Ascending aorta (tissue), 2 donors: ENCODE measurements at places on chromosomes 16 and 17.

DNA sequence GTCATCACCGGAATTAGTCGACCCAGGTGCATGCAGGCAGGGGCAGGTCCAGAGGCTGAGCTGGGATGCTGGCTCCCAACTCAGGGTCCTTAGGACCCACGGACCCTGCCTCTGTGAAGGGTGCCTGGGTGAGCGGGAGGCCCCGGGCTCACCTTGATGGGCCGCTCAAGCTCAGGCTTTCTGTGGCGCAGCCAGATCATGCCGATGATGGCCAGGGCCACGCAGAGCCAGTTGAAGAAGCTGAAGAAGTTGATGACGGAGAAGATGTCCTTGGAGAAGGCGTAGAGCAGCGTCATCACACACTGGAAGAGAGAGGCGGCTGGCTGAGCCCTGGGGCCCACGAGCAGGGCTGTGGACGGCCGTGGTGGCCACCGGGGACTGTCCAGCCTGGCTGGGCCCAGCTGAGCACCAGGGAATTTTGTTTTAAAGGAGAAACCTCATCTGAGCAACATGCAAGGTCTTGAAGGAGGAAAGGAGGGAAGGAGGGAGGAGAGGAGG is 32.9 kb downstream of the SLC7A5 start:
- no peaks in the 10 kb centered on the region for H3K27me3 ChIP-seq
- H3K36me3 ChIP-seq = no peaks in the 10 kb centered on the region
- H3K27ac ChIP-seq = no peak overlapping the region
- DNase-seq = no peak
- no peaks in the 10 kb centered on the region for H3K4me1 ChIP-seq

- peaks cover 5% of the 10 kb centered on the region for H3K36me3 ChIP-seq
- H3K4me1 ChIP-seq = peaks cover 18% of the 10 kb centered on the region
- no peak overlapping the region for H3K4me3 ChIP-seq
- H3K27ac ChIP-seq = no peak overlapping the region
- DNase-seq = no peak
- H3K27me3 ChIP-seq = no peaks in the 10 kb centered on the region
Observed at GRCh38 chr17:3923466-3924190, 7.4 kb upstream of the P2RX1 start.

GRCh38 chr17:48646183-48647102 is 20.3 kb upstream of the HOXB9 start:
- DNase-seq = no peak
- peaks cover 27% of the 10 kb centered on the region for H3K27me3 ChIP-seq
- H3K4me1 ChIP-seq = peaks cover 3% of the 10 kb centered on the region

DNA sequence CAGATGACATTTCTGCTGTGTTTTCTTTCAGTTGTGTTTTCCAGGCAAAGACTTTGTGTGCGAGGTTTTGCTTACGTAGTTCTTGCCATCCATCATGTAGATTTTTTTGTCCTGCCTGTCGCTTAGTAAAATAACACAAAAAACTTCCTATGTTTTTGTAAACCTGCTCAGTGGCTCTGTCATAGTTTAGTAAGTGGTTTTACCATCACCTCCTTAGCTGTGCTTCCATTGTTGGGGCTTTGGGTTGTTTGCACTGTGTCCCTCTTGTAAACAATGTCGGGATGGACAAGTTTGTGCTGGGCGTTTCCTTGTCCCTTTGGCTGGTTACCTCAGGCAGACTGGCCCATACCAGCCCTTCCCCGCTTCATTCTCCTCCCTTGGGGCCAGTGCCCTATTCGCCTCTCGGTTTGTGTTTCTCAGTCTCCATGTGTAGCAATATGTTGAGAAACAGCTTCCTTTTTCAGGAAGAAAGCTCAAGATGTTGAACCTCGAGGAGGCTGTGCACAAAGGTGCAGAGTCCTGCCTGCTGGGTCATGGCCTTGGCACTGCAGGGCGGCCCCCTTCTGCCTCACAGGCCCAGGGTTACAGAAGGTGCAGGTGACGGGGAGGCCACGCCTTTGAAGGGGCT is 74.6 kb downstream of the KSR1 start:
- no peaks in the 10 kb centered on the region for H3K27me3 ChIP-seq
- peak; percentile 23 for DNase-seq
- H3K4me3 ChIP-seq = no peak overlapping the region
- no peaks in the 10 kb centered on the region for H3K36me3 ChIP-seq
- peaks cover 20% of the 10 kb centered on the region for H3K4me1 ChIP-seq

GRCh38 chr16:14198572-14198971 is 127.5 kb downstream of the MRTFB start:
- no peak for DNase-seq
- no peaks in the 10 kb centered on the region for H3K27me3 ChIP-seq
- H3K4me1 ChIP-seq = no peaks in the 10 kb centered on the region
- no peak overlapping the region for H3K27ac ChIP-seq
- no peaks in the 10 kb centered on the region for H3K36me3 ChIP-seq

DNA sequence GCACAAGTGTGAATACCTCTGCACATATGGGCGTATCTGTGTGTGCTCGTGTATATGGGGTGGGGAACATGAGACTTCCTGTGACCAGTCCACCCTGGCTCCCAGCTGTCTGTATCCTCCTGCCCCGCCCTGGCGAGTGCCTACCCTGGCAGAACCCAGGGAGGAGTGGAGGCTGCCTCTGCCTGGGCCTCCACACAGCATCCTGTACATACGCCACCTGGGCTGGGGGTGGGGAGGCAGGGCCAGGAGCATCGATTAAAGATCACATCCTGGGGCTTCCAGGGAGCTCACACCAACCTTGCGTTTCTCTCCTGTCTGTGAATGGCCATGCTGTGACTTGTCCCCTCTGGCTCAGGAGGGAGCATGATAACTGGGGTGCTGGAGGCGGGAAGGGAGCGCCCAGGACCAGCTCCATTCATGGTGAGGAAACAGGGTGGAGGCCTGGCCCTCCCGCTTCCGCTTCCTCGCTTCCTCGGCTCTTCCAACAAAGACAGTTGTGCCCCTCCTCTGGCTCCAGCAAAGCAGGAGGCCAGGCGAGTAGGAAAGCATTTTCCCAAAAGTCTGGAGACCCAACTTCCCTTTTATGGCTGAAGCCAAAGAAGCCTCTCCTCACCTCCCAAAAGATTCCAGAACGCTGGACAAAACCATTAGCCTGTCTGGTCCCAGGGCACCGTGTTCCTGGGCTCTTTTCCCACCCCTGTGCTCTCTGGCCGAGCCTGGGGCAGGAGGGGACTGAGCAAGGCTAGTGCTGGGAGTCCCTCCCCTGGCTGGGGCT is 22.9 kb downstream of the ADAM11 start:
- no peak for DNase-seq
- no peak overlapping the region for H3K4me3 ChIP-seq
- no peaks in the 10 kb centered on the region for H3K36me3 ChIP-seq
- H3K27me3 ChIP-seq = no peaks in the 10 kb centered on the region
- H3K27ac ChIP-seq = peak overlapping the region; percentile 50

DNA sequence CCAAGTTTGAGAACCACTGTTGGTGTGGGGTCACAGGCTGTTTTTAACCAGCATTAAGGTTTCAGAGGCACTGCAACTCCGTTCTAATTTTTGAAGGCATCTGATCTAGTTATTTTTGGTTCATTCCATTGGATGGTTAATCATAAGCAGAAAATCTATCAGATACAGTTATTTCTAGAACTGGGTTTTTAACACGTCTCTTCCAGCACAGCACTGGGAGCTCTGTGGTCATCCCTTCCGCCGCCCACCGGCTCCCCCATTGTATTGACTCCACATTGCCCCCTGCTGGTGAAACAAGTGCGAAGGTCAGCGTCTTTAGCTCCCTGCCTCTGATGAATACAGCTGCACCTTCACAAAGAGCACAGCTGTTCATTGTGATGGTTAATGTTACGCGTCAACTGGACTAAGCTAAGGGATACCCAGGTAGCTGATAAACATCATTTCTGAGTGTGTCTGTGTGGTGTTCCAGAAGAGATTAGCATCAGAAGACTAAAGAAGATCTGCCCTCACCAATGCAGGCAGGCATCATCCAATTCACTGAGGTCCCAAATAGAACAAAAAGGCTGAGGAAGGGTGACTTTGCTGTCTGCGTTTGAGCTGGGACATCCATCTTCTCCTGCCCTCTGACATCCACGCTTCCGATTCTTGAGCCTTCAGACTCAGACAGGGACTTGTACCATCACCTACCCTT is 8.5 kb downstream of the CCL18 start:
- no peaks in the 10 kb centered on the region for H3K36me3 ChIP-seq
- no peak overlapping the region for H3K4me3 ChIP-seq
- no peak overlapping the region for H3K27ac ChIP-seq
- no peak for DNase-seq

DNA sequence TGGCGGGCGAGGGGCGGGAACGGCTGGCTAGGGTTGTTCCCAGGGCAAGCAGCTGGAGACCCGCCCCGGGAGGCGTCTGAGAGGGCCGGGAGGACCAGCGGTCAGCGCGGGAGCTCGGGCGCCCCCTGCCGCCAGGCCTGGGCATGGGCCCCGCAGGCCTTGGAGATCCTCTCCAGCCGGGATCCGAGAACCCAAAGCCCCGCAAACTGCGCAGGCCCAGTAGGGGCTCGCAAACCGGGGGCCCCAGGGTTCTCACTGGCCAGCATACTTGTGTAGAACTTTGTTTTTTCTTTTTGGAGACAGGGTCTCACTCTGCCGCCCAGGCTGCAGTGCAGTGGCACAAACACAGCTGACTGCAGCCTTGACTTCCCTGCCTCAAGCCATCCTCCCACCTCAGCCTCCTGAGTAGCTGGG is 20.8 kb upstream of the ZNF423 start:
- no peak overlapping the region for H3K27ac ChIP-seq
- peak; percentile 84 for DNase-seq
- peak overlapping the region; percentile 61 for H3K4me3 ChIP-seq
- H3K27me3 ChIP-seq = no peaks in the 10 kb centered on the region
- H3K4me1 ChIP-seq = peaks cover 2% of the 10 kb centered on the region

DNA sequence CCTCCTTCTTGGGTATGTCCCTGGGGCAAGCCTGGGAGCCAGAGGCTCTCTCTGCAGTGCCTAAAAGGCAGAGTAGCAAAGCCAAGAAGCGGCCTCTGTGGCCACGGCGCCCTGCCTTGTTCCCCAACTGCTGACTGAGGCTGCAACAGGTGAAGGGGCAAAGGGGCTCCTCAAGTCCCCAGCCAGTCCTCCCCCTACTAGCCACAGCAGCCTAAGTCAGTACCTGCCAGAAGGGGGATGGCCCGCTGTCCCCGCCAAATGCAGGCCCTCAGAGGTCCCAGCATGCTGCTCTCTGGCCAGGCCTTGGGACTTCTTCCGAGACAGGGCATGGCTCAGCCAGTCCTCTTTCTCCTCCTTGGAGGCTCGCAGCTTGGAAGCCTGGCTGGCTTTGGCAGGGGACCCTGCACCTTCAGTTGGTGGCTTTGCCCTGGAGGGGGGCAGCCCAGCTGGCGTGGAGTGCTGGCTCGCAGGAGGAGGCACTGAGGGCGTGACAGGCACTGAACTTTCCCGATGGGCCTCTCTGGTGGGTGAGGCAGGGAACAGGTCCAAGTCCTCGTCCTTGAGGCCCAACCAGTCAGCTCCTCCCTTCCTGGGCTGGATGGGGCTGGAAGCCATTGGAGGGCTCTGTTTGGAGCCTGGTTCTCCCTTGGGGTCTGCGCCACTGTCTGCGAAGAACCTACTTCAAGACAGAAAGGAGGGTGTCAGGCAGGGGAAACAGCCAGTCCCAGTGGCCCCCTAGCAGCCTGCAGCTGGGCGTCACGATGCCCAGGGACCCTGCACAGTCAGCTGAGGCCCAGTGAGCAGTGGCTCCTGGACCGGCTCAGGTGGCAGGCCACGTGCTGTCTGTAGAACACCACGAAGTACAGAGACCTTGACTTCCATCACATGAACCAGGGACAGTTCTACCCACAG is 17.6 kb downstream of the FBF1 start:
- peaks cover 6% of the 10 kb centered on the region for H3K36me3 ChIP-seq
- DNase-seq = no peak
- H3K27me3 ChIP-seq = no peaks in the 10 kb centered on the region
- H3K4me3 ChIP-seq = no peak overlapping the region
- H3K27ac ChIP-seq = no peak overlapping the region

- no peak overlapping the region for H3K4me3 ChIP-seq
- H3K27ac ChIP-seq = no peak overlapping the region
- no peaks in the 10 kb centered on the region for H3K4me1 ChIP-seq
- peaks cover 98% of the 10 kb centered on the region for H3K36me3 ChIP-seq
Observed at GRCh38 chr17:12995896-12996295, 21.9 kb downstream of the ELAC2 start.

DNA sequence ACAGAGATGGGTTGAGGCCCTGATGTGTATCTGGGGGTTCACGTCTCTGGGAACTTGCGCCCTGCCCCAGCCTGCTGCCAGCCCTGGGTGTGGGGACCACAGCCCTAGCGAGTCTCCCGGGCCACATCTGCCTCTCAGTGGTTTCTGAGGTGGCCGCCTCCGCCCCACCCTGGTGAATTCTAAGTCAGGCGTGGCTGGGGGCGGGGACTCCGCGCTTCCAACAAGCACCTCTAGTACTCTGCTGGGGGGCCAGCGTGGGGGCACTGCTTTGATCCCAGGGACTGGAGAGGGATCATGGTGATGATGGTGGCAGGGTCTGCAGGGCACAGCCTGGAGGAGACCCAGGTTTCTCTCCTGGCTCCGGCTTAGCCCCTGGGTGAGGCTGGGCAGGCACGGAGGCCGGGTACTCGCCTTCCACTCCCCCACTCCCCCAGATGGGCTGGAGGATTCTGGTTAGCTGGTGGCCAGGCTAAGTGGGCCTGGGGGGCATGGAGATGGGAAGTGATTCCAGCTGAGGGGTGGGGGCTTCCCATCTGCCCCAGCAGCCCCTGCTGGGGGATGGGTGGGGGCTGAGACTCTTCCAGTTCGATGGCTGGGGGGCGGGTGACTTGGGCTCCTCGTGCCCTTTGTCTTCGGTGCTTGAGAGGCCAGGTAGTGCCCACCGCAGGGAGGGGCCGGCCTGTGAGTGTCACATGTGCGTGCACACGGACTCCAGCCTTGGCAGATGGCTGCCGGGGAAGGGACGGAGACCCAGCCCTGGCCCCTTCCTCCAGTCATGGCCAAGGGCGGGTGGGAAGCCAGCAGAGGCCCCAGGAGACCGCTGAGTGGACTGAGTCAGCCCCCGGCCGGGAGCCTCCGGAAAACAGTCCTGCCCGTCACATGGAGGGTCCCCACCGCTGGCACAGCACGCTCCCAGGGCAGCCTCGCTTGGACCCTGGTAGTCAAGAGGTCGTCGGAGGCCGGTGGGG is 3.9 kb downstream of the GLIS2 start:
- peaks cover 73% of the 10 kb centered on the region for H3K4me1 ChIP-seq
- H3K27me3 ChIP-seq = no peaks in the 10 kb centered on the region
- peak; percentile 80 for DNase-seq
- peak overlapping the region; percentile 75 for H3K4me3 ChIP-seq
- H3K36me3 ChIP-seq = no peaks in the 10 kb centered on the region

DNA sequence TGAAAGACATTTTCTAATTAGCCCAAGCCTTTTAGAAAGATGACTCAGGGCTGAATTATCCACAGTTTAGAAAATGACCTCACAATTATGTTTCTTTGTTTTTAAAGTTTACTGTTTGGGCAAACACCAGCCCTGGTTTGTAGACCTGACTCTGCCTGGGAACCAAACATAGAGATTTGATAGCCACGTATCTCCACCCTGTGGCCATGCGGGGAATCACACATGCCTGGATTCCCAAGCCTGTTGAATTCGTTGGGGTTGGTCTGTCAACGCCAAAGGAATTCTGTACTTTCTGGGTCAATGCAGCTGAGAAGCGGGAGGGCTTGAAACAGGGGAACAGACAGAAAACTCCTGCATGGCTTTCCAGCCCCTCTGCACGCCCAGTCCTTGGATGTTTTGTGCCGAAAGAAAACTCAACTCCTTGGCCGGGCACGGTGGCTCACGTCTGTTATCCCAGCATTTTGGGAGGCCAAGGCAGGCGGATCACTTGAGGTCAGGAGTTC is 26.9 kb downstream of the CD300A start:
- H3K27me3 ChIP-seq = no peaks in the 10 kb centered on the region
- DNase-seq = peak; percentile 81

- no peak overlapping the region for H3K4me3 ChIP-seq
- no peaks in the 10 kb centered on the region for H3K36me3 ChIP-seq
- H3K4me1 ChIP-seq = no peaks in the 10 kb centered on the region
- no peaks in the 10 kb centered on the region for H3K27me3 ChIP-seq
Observed at GRCh38 chr16:78493573-78493972, 394.1 kb downstream of the WWOX start.
